Cortex of kidney (tissue), 1 donor: ENCODE measurements at places on chromosomes 16 and 17.

DNA sequence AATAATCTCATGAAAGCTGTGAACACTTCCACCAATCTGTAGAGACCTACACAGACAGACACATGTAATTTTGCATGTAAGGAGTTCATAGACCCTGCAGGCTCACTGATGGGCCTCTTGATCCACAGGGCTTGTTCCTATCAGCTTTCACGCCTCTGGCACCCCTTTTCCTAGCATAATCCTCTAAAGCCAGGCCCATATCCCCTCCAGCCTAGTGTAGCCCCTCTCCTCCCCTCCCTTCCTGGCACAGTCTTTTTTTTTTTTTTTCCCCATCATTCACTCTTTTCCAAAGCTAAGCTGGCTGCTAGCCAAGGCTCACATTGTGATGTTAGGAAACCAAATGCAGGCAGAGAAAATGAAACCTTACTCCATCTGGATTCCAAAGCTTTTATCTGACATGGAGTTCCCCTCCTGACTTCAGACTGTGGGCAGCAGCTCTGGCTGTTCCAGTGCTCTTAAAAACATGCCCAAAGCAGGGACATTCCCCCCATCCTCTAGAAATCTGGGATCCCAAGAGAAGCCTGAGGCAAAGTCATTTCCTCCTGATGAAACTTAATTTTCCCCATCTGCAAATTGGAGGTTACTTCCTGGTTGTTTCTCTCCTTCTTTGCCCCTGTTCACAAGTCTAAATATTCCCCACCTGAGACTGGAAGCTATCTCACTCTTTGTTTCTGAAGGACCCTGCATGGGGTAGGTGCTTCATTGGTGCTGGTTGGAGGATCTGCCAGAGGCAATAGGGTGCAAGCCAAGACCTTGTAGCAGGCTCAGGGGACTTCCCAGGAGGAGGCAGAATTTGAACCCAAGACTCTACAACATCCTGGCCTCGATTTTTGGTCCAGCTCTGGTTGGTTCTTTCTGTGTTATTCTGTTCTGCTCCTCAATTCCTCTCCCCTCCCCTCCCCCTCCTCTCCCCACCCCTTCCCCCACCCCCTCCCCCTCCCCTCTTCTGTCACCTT is 9.9 kb upstream of the CCL5 start:
- no peak for DNase-seq

DNA sequence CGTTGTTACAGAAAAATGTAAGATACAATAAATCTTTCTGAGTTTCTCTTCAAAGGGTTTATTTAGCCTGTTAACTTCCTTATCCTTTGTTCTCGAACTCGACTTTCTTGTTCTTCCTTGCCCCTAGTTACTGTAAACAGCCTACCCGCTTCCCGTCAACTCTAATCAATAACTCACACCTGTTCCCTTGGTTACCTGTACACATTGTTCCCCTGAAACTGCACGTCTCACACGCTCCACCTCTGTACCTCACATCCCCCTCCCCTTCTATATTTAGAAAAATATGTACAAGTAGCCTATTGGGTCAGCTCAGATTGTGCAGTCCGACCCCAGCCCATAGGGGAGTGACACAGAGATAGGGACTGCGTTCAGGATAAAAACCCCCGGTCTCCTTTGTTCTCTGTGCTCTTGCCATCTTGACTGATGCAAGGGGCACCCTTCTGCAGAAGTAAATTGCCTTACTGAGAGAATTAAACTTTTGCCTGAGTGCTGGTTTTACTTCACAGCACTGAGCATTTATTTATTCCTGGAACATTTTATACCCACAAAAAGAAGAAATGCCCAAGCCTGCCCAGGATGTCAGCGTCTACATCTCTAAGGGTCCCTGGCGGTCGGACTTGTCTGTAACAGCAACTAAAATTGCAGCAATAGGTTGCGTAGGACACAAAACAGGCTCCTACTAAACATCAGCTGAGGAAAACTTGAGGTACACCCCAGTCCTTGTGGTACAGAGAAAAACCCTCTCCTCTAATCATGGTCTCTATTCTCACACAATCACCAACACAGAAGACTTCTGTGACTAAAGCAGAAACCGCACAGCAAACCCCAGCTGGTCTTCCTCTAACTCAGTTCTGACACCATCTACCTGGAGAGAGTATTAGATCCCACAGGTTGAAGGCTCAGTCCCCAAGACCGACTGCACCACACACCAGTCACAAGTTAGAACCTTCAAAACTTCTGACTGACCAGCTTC is 11.3 kb downstream of the WDR45B start:
- no peak for DNase-seq

GRCh38 chr17:21202512-21202911 is 11.4 kb downstream of the TMEM11 start:
- no peak for DNase-seq

- no peak for DNase-seq
These were observed 309.7 kb upstream of the DYNLRB2 start for GRCh38 chr16:80231121-80231520.

DNA sequence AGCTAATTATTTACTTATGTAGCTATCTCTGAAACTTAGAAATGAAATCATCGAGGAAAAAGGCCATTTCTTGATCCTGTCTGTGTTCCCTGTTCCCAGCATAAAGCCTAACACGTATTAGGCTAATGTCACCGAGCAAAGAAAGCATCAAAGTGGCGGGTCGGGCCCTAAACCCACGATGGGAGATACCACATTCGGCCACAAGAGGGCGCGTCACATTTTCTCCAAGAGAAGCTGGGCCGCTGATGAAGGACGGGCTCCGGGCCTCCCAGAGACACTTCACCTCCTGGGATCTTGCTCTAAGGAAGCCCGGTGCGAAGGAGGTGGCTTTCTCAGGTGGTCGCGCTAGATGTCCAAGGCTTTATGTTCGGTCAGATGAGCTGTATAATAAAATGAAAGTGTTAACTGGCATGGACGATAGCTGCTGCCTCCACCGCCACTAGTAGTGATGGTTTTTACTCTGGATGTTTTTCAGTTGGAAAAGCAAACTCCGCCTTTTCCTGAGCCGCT is 853 bp upstream of the PDK2 start:
- DNase-seq = no peak

DNA sequence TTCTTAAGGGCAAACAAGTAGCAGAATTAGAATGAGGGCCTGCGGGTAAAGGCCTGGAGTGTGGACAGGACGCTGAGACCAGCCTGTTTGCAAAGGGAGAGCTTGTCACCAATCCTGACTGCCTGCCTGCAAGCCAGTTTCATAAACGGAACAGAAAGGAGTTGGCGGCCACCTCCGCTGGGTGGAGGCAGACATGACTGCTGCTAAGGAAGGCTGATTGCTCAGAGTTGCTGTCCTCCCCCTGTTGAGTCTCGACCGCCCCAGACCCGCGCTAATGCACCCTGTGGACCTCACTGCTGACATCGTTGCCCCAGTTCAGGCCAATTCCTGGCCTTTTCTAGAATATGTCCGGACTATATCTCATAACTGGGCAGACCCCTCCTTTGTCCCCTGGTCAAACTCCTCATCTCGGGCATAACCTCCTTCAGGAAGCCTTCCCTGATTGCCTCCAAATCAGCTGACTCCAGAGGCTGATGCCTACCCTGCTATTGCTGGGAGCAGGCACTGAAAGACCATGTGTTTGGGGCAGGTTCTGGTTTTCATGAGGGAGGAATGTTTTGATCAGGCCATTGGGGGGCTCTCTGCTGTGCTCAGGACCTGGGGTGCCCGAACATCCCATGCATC is 153.0 kb upstream of the CIBAR2 start:
- DNase-seq = no peak

GRCh38 chr16:22188595-22189442 is 17.3 kb upstream of the EEF2K start:
- DNase-seq = no peak

DNA sequence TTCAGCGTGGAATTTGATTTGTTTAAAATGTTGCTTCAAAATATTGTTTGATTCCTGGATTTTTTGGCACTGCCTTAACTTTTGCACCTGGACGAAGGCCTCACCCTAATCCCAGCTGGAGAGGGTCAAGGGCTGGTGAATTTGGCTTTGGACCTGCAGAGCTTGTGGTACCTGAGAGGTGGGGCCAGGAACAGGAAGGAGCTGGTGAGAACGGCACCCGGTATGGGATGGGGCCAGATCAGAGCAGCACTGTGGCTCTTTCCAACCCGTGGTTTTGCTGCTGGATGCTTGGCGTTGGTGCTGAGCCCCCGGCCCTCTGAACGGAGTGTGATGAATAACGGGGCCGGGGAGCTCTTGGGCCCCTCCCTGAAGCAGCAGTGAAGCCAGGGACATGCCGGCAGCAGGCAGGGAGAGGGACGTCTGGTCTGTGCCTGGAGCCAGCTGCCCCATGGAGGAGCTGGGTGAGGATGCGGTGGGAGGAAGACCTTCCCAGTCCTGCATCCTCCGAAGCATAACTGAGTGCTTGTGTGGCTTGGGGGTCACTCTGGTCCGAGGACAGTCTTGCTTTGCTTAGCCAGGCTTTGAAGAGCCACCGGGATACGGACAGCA is 275.4 kb downstream of the SEC14L1 start:
- no peak for DNase-seq

- no peak for DNase-seq
These were observed 14.9 kb downstream of the IGFBP4 start for GRCh38 chr17:40457964-40458791.

- DNase-seq = no peak
These were observed 219.5 kb downstream of the MSI2 start for GRCh38 chr17:57475796-57476195.

- DNase-seq = no peak
These were observed 166.8 kb upstream of the CHMP6 start for GRCh38 chr17:80824549-80825470.

- DNase-seq = no peak
These were observed 26.1 kb downstream of the WNT9B start for GRCh38 chr17:46877466-46877865.

DNA sequence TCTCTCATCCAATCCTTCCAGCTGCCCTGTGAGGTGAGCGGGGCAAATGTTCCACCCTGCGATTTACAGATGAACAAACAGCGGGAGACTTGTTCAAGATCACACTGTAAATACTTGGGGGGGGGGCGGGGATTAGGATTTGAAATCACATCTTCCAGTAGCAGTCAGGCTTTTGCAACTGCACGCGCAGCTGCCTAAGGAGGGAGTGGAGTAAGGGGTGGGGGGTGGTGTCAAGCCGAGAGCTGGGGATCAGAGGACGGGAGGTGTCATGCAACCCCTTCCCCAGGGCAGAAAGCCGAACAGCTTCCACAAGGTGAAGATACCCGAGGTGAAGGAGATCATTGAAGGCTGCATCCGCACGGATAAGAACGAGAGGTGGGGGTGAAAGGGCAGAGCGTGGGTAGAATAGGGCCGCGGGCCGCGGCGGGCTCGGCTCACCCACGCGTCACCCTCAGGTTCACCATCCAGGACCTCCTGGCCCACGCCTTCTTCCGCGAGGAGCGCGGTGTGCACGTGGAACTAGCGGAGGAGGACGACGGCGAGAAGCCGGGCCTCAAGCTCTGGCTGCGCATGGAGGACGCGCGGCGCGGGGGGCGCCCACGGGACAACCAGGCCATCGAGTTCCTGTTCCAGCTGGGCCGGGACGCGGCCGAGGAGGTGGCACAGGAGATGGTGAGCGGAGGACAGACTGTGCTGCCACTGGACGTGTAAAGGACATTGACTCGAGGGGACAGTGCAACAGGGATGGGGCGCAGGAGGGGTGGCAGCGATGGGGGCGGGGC is 4.6 kb downstream of the WNK4 start:
- no peak for DNase-seq

DNA sequence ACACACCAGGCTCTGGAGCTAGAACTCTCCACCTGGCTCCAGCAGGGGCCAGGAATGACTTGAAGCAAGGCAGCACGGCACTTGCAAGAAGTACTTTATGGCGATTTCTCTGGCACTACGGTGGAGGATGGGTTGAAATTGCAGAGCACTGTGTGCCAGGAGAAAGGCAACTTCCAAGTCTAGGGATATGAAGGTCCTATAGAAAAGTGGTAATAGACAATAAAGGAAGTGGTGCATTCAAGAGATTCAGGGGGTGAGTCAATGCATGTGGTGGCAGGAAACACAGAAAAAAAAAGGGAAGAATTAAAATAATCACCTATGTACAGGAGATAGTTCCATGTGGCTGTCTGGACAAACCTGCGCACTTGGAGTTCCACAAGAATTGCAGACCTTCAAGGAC is 240.3 kb upstream of the DYNLRB2 start:
- DNase-seq = no peak

DNA sequence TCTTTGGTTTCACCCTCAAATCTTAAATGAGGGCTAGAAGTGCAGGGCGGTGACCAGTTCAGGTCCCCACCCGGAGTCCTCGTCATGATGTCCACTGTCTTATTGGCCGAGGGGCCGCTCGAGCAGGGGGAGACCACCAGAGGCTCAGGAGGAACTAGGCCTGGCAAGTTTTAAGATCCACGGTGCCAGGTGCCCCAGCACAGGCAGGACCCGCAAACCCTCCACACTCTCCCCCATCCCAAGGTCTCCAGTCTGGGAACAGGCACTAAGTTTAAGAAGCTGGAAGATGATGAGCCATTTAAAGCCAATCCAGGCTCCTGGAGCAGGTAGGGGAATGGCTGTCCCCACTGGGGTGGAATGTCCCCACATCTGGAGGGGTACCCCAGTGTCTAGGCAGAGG is 4.1 kb downstream of the DLX3 start:
- DNase-seq = no peak

DNA sequence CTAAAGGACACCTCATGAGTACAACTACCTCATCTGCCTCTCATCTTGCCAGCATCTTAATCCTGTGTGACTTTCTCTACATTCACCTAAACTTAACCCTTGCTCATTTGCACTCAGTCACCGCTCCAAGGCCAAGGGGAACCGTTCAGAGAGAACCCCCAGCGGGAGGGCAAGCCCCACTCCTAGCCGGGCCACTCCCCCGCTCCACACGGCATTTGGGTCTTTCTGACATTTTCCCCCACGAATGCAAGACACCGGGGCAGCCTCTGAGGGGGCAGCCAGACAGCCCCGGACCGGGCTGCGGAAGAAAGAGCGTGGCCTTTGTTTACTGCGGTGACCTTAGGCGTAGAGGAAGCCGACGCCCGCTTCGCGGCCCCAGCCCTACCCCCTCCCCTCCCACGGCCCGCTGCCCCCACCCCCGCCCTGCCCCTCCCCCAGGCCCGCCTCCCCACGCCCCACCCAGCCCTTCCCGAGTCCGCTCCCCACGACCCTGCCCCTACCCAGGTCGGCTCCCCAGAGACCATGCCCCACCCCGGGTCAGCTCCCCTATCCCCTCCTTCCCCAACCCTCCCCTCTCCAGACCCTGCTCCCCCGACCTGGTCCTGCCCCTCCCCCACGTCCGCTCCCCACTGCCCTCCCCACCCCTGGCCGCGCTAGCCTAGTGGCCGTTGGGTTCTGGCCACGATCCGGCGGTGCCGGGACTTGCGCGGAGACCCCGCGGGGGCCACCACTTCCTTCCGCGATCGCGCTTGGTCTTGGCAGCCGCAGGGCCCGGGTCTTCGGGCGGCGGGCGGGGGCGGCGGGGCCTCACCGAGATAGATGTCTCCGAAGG is 789 bp downstream of the CSNK1D start:
- DNase-seq = no peak
